ENCODE measurements at places on chromosomes 5 and 9.

DNA sequence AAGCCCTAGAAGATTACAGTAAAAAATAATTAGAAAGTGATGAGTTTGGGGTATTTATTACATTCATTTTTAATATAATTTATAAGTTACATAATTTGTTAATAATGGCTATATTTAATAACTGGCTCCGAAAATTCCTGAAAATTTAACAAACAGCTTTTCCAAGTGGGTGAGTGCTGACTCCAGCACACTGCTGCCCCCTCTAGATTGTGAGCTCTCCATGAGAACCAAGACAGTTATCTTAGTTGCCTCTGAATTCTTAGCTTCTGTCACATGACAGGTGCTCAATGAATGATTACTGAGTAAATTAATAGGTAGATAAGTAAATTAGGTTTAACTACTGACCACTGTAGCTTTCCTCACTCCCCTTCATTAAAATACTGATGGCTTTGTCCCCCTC is 7.8 kb downstream of the KLHL3 start:
- no peak for DNase-seq

- no peak for DNase-seq
Observed at GRCh38 chr5:39371367-39371635, 7.0 kb upstream of the C9 start.

- DNase-seq, result peak; percentile 4
Observed at GRCh38 chr5:612498-613424, 621 bp downstream of the CEP72 start.

- DNase-seq, result no peak
Observed at GRCh38 chr5:31479706-31480105, 52.2 kb downstream of the DROSHA start.

- DNase-seq, result no peak
Observed at GRCh38 chr9:91120200-91120599, 241.5 kb downstream of the AUH start.

- DNase-seq, result no peak
Observed at GRCh38 chr5:168853972-168854371, 274.8 kb upstream of the PANK3 start.

GRCh38 chr9:23590276-23591000 is 235.6 kb downstream of the ELAVL2 start:
- no peak for DNase-seq

- no peak for DNase-seq
Observed at GRCh38 chr5:76371960-76372322, 31.1 kb upstream of the IQGAP2 start.

DNA sequence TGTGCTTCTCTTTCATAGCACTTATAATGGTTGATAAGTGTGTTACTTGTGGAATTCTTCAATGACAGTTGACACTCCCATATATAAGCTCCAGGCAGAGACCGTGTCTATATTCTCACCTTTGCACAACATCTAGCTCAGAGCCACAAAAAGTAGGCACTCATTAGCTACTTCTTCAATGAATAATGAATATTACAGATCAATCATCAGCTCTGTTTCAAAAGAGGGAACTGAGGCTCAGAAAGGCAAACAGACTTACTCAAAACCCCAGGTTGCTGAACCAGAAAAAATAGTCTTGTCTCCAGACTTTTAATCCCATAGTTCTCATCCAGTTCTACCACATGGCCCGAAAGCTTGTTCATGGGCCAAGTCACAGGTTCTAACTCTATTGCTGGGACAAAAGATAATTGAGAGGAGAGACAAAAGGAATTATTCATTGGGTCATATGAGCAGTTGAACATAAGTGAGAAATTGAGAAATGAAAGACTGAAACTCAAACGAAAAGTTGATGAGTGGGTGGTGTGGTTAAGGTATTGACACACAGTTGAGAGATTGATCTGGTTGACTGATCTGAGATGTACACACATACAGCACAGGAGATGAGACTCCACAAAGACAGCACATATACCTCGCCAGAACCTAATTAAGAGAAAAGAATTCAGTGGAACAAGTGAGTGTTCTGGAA is 381.6 kb downstream of the EFNA5 start:
- DNase-seq, result no peak

DNA sequence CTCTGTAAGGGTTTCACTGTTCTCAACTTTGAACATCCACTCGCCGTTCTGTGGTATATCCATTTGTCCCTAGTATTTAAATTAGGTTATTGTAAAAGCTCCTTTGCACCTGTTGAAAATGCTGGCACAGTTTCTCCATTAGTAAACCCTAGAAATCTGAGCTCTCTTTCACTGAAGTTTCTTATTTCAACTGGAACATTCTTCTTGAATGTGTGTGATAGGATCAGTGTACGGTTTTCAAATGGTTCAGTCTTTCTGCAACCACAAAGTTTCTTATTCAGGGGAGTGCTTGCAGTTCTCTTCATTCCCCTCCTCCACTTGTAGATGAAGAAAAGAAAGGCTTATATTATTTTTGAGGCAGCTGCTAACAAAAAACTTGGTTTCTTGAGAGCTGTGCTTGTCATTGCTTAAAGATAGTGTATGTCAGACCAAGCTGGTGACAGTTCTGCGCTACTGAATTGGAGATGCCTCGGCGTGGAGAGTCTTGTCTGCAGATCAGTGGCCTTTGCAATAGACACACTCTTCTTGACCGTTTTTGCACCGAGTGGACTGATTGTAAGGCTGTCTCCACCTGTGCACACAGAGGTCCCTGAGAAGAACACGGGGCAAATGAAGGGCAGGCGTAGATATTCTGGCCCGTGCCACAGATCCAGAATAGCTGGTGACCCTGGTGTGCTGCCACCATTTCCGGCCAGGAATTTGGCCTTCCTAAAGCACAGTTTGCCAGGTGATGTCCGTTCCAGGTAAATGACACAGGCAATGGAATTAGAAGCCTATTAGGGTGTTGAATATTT is 102.2 kb downstream of the TRIO start:
- no peak for DNase-seq

DNA sequence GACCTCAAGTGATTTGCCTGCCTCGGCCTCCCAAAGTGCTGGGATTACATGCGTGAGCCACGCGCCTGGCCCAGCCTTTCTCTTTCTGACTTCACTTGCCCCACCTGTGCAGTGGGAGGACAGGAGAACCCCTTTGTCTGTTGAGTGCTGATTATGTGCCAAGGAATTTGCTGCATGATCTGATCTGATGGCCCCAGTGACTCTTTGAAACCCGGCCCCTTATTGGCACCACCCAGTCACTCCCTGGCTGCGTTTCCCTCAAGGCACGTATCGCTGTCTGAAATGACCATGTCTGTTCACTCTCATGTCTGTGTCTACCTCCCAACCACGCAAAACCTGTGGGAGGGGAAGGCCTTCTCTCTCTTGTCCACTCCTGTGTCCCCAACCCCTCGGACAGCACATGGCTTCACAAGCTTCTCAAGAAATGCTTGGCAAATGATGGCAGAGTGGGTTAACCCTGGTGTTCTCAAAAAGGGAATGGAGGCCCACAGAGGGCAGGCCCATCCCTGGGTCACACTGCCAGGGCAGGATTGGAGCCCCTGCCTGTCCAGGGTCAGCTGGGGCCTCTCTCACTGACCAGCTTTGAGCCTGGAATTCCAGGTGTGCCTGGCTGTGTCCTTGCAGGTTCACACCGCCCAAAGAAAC is 21.9 kb downstream of the NEK6 start:
- no peak for DNase-seq

DNA sequence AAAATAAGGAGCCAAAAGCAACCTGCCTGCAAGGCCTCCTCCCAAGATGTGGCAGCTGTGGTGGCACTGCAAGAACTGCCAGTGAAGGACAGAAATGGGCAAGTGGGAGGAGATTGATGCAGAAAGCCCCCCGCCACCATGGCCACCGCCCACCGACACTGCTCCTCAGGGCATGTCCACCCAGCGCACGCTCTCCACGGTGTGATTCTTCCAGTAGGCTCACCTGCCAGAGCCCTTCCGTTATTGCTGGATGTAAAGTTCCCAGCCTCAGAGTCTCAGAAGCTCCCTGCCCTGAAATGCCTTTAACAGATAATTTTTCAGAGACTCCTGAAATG is 155.2 kb upstream of the PHYKPL start:
- no peak for DNase-seq

GRCh38 chr9:117480253-117480652 is 65.4 kb upstream of the ASTN2 start:
- DNase-seq, result no peak

- DNase-seq, result no peak
Observed at GRCh38 chr5:67379753-67380152, 183.2 kb upstream of the CD180 start.

GRCh38 chr5:30343707-30344106 is 849.8 kb upstream of the CDH6 start:
- DNase-seq, result no peak

GRCh38 chr9:78882481-78882880 is 585.6 kb downstream of the PSAT1 start:
- no peak for DNase-seq

GRCh38 chr9:37392272-37392671 is 30.2 kb upstream of the GRHPR start:
- no peak for DNase-seq

DNA sequence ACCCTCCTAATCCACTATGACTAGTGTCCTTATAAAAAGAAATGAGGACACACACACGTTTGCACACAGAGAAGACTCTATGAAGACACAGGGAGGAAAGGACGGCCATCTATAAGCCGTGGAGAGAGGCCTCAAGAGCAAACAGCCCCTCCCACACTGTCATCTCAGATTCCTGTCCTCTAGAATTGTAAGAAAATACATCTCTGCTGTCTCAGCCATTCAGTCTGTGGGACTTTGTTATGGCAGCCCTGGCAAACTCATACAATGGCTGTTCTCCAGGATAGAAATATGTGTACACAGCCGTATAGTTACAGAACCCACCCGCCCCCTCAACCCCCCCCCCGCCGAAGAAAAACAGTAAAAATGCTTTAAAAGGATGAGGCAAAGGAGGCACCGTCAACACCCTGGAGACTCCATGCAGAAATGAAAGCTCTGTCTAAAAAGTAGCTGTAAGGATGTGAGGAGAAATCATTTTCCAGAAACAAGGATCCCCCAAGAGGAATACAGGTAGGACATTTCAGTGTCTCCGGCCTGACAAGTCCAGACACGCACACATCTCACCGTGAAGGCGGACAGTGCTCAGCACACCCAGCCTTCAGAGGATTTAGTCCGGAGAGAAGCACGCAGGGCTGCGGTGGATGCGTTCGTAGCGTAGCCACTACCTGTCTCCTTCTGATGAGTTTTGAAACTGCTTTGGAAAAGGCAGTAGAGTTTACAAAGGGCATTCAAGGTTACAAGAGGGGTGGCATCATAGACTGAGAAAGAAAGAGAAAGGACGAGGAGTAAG is 110.8 kb upstream of the ERCC6L2 start:
- DNase-seq, result no peak

- DNase-seq, result no peak
Observed at GRCh38 chr5:15807248-15807647, 307.3 kb downstream of the FBXL7 start.

DNA sequence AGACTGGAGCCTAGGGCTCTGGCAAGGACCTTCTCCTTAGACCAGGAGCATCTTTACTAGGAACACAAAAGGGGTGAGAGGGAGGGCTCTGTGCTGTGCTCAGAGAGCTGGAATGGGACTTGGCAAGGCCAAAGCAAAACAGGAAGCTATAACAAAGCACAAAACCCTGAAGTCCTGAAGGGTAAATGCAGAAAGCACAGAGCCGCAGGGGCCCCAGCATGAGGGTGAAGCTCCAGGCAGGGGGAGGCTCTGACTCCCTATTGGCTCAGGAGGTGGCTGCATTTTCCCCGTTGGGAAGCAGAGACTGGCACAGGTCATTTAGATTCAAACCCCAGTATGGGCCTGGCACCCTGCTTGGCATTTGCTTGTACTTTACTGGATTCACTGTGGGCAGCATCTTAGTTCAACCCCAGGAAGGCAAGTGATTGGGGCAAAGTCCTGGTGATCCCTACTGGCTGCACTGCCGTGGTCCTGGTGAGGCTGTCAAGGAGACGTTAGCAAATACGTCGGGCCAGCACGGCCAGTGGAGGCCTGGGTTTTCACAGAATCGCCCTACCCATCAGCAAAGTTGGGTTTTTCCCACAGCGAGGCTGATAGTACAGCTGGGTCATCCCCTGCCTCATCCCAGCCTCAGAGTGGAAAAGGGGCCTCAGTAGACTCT is 46.3 kb downstream of the GGTA1 start:
- no peak for DNase-seq

GRCh38 chr5:177316005-177316404 is 4.3 kb upstream of the MXD3 start:
- no peak for DNase-seq

All from left renal cortex interstitium (tissue), 4 donors.